ENCODE measurements at places on chromosomes 11 and 22.

GRCh38 chr22:49201046-49201970 is 626.4 kb downstream of the BRD1 start:
- no peak for DNase-seq

GRCh38 chr22:43202756-43203410 is 15.9 kb upstream of the TTLL12 start:
- no peak for DNase-seq

- peak; percentile 23 for DNase-seq
These were observed 5.7 kb downstream of the CDCA5 start for GRCh38 chr11:65078151-65078550.

GRCh38 chr11:22130462-22131053 is 62.3 kb upstream of the ANO5 start:
- no peak for DNase-seq

DNA sequence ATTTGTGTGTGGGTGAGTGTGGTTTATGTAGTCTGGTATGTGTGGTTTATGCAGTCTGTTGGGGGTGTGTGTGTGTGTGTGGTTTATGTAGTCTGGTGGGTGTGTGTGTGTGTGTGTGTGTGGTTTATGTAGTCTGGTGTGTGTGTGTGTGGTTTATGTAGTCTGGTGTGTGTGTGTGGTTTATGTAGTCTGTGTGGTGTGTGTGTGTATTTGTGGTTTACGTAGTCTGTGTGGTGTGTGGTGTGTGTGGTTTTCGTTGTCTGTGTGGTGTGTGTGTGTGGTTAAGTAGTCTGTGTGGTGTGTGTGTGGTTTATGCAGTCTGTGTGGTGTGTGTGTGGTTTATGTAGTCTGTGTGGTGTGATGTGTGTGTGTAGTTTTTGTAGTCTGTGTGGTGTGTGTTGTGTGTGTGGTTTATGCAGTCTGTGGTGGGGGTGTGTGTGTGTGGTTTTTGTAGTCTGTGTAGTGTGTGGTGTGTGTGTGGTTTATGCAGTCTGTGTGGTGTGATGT is 26.2 kb upstream of the PARVG start:
- no peak for DNase-seq

DNA sequence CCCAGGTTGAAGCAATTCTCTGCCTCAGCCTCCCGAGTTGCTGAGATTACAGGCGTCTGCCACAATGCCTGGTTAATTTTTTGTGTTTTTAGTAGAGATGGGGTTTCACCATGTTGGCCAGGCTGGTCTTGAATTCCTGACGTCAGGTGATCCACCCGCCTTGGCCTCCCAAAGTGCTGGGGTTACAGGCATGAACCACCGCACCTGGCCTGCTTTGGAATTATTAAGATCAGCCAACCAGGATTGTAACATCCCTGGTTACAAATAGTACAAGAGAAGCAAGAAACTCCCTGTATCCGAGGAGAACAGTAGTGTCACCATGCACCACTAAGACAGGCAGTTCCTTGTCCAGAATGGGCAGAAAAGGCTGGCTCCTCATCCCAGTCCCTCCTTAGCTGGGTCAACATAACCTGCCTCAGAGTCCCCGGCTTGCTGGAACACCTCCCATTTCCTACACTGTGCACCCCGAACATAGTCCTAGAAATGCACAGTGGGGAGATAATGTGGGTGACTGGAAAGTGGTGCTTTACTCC is 77.2 kb upstream of the INCENP start:
- DNase-seq = no peak

DNA sequence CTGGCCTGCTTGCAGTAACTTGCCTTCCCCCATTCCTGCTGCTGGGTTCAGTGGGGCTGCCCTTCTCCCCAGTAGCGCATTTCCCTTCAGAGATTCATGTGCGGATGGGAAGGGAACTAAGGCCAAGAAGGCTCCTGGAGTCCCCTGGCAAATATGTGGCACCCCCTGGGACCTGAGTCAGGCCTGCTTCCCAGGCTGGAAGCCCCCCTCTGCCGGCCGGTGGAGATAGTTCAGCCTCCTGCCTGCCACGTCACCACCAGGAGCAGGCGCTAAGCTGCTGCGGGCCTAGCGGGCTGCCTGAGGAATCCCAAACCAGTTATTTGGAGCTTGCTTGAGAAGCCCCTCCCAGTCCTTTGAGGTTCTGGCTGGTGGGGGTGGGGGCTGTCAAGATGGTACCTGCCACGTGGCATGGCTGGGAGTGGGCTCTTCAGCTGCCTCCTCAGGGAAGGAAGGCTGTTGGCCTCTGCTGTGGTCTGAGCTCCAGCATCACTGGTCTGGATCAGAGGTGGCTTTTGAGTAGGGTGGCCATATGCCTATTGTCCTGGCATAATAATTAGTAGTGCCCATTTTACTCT is 2.0 kb downstream of the SERPINH1 start:
- no peak for DNase-seq

- DNase-seq = no peak
These were observed 249.3 kb downstream of the CASP12 start for GRCh38 chr11:104649002-104649401.

DNA sequence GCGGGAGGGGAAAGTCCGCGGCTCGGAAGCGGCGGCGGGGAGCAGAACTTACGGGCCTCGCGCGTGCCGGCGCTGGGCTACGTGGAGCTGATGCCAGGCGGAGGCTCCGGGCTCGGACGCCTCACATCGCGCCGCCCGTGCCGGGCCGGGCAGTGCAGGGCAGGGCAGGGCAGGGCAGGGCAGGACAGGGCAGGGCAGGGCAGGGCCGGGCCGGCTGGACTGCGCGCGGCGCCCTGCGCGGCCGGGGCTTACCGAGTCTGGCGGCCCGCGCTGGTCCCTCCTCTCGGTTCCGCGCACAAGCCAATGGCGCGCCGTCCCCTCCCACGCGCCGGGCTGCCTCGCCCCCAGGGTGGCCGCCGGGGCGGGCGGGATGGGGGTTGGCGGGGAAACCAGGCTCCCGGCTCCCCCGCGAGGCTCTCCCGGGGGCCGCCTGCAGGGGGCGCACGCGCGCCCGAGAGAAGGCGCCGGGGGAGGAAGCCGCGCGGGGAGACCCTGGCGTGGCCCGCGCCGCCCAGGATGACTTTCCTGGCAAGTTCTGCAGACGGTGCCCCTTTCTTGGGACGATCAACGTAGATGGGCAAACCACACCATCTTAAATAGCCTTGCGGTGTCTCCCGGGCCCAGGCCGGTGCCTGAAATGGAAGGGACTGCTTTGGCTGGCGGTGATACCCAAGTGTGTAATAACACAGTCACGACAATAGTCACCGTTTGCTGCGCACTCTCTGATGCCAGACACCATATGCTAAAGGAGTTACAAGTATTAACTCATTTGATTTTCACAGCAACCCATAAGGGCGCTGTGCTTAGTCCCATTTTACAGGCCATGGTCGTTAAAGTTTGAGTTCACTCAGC is at the start of gene TP53I11:
Gene TP53I11 (minus strand): TSS at position 259 of the 852 bp plus-strand sequence. CDS start 12,548 bp downstream, outside the sequence.
- peak; percentile 50 for DNase-seq

DNA sequence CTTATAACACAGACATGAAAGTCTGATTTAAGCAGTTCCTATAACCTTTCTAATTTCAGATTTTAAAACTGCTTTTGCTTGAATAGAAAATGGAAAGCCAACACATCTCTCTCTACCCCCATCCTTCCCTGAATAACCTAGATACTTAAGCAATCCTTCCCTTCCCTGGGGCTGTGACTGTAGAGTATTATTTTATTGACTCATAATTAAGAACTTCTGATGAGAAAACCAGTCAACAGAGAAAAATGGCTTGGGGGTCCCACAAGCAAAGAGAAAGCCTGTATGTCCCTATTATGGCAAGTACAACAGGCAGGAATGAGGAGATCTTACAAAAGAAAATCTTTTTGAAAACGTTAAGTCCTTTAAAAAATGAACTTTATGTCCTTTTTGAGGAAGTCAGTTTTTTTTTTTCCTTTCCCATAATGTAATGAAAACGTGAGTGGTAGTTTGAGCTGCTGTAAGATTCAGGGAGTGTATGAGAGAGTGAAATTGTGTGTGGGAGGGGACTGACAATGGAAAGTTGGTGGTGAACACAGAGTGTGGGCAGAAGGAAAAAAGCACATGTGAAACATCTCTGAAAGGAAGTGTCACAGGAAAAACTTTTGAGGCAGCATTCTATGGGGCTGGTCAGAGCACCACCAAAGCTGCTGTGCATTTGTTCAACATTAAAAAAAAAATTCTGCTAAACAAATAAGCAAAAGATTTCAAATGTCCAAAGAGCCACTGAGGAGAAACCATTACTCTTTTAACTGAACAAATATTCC is 154.6 kb downstream of the MAML2 start:
- DNase-seq = no peak

DNA sequence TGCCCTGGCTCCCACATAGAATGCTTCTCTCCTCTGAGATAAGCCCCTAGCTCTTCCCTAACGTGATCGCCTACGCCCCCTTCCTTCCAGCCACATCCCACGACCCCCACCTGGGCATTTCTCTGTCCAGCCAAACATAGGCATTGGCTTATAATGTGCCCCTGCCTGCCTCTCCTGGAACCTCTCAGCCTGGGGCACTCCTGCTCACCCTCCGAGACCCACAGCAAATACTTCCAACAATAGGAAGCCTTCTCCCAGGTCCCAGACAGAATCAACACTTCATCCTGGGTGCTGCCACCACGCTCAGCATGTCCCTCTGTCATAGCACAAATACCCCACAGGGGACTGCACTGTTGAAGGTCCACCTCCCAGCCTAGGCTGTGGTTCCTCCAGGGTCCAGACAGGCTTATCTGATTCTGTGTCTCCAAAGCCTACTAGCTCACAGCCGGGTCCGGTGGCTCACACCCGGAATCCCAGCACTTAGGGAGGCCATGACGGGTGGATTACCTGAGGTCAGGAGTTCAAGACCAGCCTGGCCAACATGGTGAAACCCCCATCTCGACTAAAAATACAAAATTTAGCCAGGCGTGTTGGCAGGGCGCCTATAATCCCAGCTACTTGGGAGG is 24.2 kb upstream of the TMPRSS4 start:
- DNase-seq = no peak

GRCh38 chr11:62025487-62026105 is 58.2 kb upstream of the FTH1 start:
- DNase-seq = peak; percentile 24

DNA sequence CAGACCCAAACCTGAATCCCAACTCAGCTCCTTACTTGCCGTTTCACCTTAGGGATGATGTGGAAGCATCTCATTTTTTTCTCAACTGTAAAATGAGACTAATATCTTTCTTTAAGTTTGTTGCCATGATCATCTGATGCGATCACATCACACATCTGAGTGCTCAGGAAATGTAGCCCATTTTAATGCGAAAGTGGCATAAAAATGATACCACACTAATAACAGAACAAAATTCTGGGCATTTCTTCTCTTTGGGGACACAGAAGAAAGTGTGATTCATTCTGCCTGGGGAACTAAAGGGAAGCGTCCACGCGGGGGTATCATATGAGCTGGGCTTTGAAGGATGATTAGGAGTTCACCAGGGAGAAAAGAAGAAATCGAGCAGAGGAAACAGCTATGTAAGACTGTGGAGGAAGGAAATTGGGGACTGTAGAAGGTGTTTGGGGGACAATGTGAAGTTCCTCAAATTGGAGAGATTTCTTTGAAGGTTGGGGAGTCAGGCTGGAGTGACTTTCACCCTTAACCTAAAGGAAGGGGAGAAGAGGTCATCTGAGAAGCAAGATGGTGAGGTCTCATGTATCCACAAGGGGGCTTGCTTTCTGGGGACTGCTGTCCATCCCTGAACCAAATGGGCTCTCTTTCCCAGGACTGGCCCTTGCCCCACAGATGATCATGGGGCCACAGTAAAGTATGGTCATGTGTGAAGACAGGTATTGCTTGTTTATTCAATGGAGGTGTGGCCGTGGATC is 49.7 kb upstream of the NNMT start:
- DNase-seq = no peak

DNA sequence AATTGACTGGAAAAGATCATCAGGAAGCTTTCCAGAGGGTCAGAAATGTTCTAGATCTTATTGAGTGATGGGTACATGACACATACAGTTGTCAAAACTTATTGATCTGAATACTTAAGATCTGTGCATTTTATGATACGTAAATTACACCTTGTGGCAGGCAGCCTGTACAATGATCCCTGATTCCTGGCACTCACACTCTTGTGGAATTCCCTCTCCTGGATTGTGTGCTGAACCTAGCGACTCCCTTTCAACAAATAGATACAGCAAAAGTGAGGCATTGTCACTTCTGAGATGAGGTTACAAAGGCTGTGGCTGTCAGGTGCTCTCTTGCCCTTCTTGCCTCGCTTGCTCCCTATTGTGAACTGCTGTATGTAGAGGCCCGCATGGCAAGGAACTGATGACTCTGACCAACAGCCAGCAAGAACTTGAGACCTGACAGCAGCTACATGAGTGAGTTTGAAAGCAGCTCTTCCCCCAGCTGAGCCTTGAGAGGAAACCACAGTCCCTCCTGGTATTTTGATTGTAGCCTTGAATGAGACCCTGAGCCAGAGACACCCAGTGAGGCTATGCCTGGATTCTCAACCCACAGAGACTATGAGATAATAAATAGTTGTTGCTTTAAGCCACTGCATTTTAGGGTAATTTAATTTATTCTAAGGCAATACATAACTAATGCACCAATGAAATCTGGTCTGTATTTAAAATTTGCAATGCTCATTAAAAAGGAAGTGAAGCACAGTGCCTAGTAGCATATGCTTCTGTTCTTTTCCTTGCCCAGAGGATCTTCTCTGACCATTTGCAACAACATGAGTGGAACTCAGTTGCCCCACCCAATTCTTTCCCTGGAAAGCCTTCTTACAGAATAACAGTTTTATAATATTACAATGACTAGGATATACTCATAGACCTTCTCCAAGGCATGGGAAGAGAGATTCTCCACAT is 60.5 kb upstream of the IZUMO1R start:
- no peak for DNase-seq

DNA sequence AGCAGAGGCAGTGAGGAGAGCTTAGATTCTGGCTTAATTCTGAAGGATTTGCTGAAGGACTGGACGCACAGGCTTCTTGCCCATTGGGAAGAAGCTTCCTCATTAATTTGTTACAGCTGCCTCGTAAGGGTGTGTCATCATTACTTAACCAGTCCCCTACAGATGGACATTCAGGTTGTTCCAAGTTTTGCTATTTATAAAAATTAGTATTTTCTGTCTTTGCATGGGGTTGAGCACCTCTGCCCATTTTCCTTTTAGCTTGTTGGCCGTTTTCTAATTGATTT is 38.1 kb downstream of the CAPN1 start:
- DNase-seq = no peak

DNA sequence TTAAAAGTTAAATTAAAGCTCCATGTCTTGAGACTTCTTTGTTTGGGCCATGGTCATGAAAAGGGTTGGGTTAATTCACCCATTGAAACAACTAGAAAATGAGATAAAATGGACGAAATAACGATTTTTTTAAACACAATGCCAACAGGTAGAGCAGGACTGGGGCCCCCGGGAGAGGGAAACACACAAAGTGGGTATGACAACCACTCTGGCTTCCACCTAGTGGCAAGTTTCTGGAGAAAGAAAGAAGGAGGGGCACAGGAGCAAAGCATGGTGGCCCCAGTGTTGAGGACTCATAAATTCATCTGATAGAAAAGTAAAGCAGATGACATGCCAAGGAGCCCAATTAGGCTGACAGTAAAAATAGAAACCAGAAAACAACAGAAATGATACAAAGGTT is 68.4 kb downstream of the MYEOV start:
- no peak for DNase-seq

- no peak for DNase-seq
These were observed 12.7 kb upstream of the AMOTL1 start for GRCh38 chr11:94755494-94755893.
